ENCODE measurements at places on chromosomes 5 and 9. TPM values are rescaled to one million over a fixed set of nuclear protein-coding genes. Genes with fewer than 3 reads are reported as not detected.

DNA sequence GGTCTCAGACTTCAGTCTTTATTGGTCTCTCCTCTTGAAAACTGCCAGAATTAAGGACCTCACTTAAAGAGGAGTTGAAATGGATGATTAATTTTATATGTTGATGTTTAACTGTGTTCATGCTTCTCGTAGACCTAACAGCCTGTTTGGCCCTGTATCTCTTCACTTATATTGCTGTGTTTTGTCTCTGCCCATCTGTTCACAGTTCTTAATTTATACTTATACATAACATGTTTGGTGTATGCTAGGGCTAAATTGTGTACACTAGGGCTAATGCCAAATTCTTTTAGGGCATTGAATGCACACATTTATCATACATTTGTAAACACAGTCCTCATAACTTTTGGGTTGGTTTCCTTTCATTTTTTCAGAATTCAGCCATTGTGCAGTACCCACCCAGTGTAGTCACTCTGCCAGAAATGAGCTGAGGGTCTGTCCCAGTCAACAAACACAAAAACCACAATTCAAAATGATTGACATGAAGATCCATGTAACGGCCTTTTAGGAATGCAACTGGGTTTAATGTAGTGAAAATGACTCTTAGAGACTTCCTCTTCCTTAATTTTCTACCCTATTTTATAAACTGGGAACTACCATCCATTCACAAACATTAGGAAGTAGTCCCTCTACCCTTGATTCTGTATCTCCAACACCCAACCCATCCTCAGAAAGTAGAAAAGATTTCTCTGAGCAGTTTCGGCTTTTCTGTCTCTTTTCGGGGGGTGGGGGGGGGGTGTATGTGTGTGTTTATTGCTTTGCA, 668.8 kb upstream of the KLF4 start:
- no peak for DNase-seq

DNA sequence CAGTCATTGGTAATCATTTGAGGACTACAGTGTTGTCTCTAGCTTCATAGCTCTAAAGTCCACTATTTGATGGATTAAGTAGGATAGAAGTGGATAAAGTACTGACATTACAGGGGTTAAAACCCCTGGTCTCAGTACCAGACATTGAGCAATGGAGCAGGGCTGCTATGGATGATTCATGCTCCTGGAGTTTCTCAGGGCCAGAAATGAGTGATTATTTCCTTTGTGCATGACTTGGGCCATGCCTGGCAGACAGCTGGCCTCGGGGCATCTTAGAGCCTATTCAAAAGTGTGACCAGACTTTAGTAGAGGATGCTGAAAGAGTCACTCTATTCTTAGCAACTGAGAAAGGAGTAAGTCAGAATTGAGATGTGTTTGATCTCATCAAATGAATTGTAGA, 350.7 kb upstream of the TLE4 start:
- DNase-seq, result no peak

- no peak for DNase-seq
Observed at GRCh38 chr5:151458314-151458713, 10.9 kb downstream of the SLC36A1 start.

The OR2K2 gene
- total RNA-seq, result not detected
